Head of caudate nucleus (tissue), 42 donors: ENCODE measurements at places on chromosomes 7 and 10.

DNA sequence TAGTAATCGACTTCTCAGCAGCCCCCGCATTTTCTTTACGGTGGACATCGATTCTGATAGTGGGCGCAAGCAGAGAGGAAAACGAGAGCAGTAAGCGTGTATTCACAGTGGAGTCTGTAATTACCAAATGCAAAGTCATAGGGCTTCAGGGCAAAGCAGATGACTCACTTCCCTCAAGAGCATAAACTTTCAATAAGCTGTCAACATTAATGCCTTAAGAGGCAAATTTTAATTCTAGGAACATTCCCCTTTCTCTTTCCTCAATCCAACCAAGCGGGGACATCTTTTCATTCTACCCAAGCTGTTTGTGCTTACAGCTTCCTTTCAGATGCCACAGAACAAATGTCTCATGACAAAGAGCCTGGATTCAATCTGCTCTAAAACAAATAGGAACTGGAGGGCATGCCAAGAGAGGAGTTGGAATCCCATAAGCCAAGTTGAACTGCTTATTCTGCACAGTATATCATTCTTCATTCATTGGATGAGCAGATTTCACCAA is 48.6 kb downstream of the MALSU1 start:
- DNase-seq: no peak

DNA sequence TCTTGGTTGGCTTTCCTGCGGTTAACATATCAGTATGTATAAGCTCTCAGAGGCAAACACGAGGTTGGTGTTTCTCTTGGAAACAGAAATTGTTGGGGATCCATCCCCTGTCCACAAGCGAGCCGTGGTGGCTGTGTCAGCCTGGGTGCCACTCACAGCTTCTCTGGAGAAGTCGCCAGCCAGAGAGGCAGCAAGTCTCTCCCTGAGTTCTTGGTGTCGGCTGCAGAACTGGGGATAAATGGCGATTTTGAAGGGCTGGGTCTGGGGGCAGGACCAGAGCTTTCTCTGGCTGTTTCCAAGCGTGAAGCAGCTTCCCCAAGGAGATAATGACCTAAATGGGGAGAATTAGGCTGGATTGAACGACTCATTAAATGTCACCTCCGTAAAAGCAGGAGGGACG is 335.3 kb downstream of the GLRX3 start:
- no peak for DNase-seq

DNA sequence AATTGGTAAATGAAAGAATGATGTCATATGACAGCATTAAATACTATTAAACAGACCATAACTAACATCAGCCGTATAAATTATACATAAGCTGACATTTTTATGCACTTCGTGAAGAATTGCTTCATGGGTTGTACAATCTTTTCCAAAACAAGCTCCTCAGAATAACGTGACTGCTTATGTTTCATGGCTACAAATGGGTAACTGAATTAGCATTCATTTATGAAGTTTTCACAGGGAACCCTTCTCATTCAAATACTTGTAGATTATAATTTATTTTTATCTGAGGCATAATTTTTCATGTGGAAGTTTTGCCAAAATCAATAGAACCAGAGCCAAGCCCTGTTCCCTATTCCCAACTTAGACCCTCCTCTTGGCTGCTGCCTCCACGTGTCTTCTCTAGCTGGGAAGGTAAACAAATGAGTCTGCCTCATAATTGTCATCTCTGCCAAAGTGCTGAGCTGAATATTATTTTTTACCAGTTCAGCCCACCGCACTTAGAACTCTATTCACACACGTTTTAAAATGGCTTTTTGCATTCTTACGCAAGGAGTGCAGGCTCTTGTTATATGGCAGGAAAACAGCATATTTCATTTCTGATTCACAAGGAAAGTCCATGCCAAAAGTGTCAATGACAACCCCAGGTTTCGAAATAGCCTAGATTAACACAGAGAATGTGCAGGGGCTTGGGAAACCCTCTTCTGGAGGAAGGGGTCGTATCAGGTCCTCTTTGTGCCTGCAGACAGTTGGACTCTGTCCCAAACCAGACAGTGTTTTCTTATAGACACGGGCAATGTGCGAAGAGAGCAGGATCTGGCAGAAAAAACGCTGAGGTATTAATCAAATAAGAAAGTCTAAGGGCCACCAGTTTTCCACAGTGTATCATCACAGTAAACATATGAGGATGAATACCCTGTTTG is 370.7 kb upstream of the MGMT start:
- DNase-seq: no peak

DNA sequence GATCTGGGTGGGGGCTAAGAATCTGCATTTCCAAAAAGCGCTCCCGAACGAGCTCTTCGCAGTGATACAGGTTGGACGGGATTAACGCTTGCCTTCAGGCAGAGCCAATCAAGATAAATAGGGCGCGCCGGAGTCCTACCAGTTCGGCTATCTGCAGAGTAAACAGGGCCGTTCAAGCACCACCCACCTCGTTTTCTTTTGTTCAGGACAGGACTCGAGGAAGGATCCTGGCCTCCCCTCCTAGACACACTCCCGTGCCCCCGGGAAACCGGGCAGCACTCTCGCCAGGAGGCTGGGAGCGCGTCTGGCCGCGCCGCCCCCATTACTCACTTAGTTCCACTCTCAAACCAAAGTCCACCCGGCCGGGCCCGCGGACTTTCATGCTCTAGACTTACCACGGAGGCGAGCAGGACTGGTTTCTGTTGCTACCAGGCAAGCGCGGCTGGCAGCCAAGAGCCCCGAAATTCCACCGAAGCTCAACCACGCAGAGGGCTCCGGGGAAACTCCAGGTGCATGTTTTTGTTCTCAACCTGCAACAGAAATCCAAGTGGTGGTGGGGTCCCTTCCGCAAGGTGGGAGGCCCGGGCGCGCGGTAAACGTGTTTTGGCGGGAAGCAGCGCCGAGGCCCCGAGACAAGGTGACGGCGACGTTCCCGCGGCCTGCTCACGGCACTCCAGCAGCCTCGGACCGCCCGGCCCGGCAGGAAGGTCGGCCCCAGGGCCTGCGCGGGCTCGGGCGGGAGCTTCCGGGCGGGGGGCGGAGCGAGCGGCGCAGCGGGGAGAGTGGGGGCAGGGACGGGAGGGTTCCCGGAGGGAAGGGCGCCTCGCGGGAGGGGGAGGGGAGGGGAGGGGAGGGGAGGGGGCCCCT is 12.7 kb downstream of the HNRNPF start:
- DNase-seq: peak; percentile 72

DNA sequence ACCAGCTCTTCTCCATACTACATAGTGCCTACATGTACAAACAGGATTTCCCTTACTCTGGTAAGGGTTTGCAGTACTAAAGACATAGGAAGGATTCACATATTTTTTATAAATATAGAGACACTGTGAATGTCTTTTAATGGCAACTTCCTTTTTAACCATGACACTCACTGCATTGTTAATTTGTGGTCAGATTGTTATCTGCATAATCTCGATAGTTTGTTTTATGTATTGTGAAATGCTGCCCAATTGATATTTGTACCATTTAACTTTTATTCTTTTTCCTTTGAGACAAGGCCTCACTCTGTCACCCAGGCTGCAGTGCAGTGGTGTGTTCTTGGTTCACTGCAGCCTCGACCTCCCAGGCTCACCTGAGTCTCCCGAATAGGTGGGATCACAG is 39.7 kb downstream of the SP8 start:
- no peak for DNase-seq

DNA sequence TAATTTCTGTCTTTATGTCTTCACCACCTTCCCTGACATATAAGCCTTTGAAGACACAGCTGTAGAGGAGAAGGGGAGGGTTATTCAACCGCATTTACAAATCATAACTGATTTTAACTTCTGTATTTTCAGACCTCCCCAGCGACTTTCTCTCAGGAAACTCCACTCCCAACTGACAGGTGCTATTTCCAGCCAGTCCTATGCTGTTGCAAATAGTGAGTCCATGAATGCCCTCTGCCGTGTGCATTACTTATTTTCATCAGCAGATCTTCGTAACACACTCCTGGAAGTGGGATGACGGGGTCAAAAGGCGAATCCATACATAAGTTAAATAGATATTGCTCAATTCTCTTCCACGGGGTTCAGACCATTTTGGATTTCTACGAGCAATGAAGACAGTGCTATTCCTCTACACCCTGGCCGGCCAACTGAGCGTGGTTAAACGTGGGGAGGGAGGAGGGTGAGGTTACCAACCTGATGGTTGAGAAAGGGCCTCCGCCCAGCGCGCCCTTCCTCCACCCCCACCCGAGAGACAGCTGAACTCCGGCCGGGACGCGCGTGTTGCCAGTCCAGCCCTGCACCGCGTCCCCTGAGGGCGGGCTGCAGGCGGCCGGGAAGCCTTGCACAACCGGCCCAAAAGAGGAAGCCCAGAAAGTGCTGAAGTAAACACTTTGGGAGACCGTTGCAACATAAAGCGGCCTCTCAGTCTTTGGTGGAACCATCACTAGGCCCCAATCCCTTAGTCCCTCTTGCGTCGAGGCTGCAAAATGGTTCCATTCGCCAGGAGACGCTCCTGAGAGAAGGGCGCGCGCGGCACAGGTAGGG is at the start of gene APBB1IP:
APBB1IP (plus strand) TSS at position 705 of the 825 bp plus-strand sequence. CDS start 53,986 bp downstream, outside the sequence.
- peak; percentile 9 for DNase-seq

DNA sequence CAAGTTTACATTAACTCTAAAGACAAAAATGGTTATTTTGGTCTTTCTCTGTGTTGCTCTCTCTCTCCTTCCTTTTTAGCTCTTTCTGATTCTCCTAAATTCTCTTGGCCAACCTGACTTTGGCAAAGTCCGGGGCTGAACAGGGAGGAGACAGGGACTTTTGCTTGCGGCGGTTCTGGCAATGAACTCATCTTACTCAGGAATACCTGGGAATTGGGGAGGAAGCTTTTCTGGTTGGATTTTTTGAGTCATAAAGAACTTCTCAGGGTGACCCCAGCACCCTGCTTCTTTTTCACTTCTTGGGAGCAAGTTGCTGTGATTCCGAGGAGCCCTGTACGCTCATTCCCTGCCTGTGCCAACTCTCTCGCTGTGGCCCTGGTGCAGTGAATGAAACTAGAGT is 16.0 kb downstream of the GATA3 start:
- DNase-seq: no peak

DNA sequence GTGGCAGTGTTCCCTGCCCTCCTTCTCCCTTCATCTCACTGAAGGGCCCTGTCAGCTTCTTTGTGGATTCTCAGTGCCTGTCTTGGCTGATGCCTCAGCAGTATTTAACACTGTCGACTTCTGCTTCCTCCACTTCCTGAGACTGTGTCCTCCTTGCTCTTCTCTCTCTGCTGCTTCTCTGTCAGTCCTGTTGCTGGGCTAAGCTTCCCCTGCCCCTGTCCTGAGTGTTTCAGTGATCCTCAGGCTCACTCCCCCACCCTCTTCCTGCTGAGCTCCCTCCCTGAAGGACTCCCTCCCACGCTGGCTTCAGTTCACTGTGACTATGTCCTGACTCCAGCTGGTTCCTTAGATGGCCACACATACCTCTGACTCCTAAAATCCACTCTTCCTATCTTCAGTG is 64.9 kb downstream of the CREM start:
- DNase-seq: peak; percentile 48

DNA sequence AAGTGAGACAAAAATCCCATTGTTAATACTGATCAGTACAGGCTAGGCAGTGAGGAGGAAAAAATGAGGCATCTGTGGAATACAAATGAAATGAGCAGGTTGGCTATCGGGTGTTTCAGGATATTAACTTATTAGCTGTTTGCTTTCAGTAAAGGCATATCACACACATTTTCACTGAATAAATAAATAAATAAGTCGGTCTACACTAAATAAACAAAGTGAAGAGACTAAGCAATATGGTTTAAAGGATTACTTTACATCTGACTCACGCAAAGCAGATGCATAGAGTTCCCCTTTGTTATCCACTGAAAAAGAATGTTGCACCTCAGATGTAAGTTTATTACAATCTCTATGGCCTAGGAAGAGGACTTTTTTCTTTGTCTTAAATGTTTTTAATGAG is 6.3 kb upstream of the SEMA3A start:
- no peak for DNase-seq

DNA sequence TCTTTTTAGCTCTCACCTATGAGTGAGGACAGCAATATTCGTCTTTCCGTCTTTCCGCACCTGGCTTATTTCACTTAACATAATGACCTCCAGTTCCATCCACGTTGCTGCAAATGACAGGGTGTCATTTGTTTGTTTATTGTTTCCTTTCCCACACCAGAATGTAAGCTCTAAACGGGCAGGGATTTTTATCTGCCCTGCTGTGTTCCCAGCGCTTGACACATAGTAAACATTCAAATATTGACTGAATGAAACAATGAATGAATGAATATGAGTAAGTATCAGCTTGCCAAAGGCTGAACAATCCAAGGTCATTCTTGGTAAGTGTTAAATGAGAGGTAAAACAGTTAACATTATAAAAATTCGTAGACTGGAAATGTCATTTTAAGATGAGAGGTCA is 12.8 kb downstream of the SH3PXD2A start:
- DNase-seq: no peak

DNA sequence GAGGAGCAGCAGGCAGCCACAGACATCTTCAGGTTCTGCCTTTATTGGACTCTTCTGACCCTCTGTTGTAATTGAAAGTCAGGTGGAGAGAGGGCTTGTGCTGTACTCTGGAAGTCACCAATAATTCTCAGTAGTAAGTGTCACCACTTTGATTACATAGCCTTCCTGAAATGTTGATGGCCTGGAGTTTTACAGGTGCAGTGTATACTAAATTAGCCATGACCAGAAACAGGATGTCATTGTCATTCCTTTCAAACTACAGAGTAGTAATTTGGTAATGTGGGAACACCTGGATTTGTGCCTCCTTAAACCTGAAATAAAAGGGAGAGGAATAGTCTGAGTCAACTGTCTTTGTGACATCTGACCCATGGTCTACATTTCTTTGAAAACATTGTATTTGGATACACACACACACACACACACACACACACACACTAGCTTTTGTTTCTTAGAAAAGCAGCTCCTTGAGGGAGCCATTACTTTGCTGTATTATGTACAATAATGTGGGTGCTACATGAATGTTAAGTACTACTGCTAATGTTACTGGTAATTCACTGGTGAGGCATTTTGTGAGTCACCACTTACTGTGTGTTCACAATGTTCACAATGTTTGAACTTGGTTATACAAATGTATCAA is 19.6 kb downstream of the ARL4A start:
- DNase-seq: no peak

- DNase-seq: no peak
Observed at GRCh38 chr7:10521306-10521705, 452.4 kb upstream of the PHF14 start.

- no peak for DNase-seq
Observed at GRCh38 chr7:148045521-148045920, 545.0 kb upstream of the C7orf33 start.

GRCh38 chr10:56844978-56845529 is 484.0 kb upstream of the ZWINT start:
- no peak for DNase-seq

GRCh38 chr7:55464422-55464821 is 99.3 kb downstream of the LANCL2 start:
- DNase-seq: no peak
